RCC 7860 (cell line): ENCODE measurements at places on chromosomes 2 and 18.
A peak's percentile ranks its signal among the peaks of the same experiment; 100 is the strongest.

- no peak for DNase-seq
Measured at GRCh38 chr2:215917953-215918620, 95.3 kb downstream of the MREG start.

- no peak for DNase-seq
Measured at GRCh38 chr2:182605166-182605565, 110.9 kb upstream of the DNAJC10 start.

- DNase-seq = peak; percentile 100
Measured at GRCh38 chr2:113240915-113241911, 37.5 kb downstream of the PAX8 start.

- peak; percentile 28 for DNase-seq
Measured at GRCh38 chr2:1546023-1546591, 132.8 kb downstream of the TPO start.

- no peak for DNase-seq
Measured at GRCh38 chr18:8175501-8176061, 433.7 kb upstream of the RAB12 start.

DNA sequence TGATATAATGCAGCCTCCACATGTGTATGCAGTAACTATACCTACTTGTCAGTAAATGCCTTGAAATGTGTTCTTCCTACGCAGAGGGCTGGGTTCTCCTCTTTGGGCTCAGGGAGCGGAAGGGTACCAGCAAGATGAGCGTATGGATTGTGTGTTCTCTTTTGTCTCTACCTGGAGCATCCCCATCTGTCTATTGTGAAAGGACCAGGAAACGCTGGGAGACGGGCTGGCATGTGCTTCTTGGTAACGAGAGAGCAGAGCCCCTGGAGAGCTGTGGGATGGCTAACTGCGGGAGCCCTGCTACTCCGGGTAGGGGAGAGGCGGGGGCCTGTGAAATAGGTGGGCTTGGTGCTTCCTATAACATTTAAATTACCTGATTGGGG, 80.9 kb downstream of the BCL2 start:
- no peak for DNase-seq

DNA sequence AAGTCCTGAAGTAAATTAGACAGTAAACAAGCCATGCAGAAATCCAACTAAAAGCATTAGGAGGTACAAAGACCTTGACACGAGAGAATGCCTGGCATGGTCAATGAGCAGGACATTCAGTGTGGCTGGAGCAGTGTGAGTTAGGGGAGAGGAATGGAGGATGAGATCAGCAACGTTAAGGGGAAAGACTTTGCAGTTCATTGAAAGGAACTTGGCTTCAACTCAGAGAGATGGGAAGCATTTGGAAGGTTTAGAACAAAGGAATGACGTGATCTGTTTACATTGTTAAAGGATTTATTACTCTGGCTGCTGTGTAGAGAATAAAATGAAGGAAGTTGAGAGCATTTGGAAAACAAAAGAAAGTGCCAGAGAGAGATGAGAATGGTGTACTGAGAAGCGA, 621.3 kb downstream of the XIRP2 start:
- peak; percentile 84 for DNase-seq

GRCh38 chr2:61718965-61719364, 134.9 kb downstream of the FAM161A start:
- DNase-seq = no peak

GRCh38 chr2:77034445-77034844, 487.7 kb downstream of the LRRTM4 start:
- no peak for DNase-seq

GRCh38 chr2:112814278-112814677, 22.3 kb downstream of the IL1B start:
- DNase-seq = no peak

DNA sequence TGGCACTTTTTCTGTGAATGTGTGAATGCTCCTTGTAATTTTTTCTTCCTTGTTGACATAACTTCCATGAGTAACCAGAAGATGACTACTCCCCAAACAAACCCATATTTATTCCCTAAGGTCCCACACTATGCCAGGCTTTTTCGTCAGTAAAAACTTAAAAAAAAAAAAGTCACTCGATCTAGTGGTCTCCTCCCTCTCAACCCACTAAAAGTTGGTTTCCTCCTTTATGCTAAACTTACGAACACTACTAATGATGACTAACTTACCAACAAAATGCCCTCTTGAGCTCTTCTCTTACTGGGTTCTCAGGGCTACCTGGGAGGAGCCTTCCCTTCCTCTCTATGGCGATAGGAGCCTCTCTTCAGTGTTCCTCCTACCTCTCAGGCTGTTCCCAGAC, 18.2 kb downstream of the ACVR1 start:
- DNase-seq = peak; percentile 20

DNA sequence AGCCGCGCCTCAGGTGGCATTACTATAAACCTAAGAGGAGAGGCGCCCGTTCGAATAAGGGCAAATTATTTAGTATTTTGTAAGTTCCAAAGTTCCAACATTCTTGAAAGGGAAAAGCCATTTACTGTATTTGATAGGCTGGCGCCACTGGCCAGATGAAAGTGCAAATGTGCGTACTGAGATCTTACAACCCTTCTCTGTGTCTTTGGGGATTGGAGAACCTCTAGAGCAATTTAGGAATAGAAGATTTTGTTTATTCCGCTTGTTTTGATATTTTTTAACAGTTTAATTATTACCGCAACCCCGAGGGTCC, 467 bp upstream of the WDR35 start:
- no peak for DNase-seq

GRCh38 chr2:164620457-164620856, 825 bp downstream of the GRB14 start:
- no peak for DNase-seq

- DNase-seq = no peak
Measured at GRCh38 chr2:120206022-120206581, 17.1 kb downstream of the TMEM185B start.

DNA sequence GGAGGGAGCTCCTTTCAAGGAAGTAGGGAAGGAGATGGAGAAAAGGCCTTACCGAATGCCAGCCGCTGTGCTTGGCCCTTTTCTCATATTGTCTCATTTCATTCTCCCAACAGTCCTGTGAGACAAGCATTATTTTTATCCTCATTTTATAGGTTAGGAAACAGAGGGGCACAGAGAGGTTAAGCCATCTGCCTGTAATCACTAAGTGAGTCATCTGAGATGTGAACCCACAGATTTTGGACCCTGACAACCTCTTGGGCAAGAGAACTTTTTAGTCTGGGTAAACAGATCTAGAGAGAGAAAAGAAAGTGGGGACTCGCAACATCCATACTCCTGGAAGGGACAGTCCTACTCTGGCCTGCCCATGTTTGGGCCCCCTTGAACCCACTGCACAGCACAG, 91.7 kb upstream of the LCLAT1 start:
- no peak for DNase-seq

- DNase-seq = no peak
Measured at GRCh38 chr2:128233790-128234395, 84.8 kb downstream of the HS6ST1 start.

GRCh38 chr18:49178321-49178720, 227.6 kb upstream of the SMAD7 start:
- DNase-seq = no peak

DNA sequence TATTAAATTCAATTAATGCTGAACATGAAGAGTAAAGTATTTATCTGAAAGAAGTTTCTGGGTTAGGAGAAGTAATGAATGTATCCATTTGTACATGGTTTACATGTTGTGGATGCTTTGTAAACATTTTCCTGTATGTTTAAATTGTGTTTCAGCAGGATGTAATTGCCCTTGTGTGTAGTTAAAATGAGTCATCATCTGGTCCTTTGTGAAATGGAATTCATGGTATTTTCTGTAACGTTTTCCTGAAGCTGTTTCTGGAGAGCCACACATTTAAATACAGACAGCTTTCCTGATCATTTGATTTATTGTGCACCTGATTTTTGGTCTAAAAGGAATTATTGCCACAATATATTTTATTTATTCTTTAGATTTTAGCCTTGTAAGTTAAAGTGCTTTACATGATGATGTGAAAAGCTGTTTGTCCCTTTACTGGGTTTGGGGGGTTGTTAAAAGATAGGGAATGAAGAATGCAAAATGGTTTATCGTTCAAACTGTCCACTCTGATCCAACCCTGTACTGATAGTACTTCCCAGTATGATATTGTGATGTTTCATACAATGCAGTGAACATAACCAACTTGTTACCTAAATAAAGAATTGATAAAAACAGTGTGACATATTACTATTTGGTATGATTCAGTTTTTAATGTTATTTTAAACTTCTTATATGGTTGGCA, 41.7 kb upstream of the SLC3A1 start:
- DNase-seq = peak; percentile 71

DNA sequence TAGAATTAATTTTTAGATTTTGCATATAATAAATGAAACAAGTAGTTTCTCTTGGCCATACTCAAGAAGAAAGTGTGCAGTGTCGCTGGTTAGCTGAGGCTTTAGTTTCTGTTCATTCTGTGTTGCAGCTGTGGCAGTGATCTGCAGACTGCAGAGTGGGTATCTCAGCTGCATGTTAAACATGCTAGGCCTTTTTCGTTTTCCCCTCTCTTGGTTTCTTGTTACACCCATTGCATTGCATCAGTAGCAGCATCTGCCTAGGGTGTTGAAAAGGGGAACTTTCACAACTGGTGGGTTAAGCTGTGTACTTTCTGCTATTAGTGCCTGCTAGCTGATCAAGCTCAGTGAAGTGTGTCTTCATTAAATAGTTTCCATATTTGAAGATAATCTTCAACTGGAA, 51.3 kb downstream of the ACSL3 start:
- DNase-seq = no peak

DNA sequence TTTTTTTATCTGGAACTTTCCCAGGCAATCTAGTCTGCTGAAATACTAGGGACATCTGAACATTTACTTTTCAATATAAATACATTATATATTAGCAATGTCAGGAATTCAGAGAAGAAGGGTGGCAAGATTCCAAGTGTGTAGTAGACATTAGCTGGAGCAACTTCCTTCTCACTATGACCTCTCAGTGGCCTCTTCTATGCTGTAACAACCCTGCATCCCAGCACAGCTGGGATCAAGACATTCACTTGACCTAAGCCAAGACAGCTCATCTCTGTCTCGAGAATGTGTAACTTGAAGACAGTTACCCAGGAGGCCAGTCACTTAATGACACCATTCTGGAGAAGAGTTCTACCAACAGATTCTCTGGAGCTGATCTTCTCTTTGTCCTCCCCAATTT, 61.7 kb upstream of the RALBP1 start:
- peak; percentile 96 for DNase-seq

GRCh38 chr2:177651833-177652232, 259.3 kb downstream of the AGPS start:
- no peak for DNase-seq

DNA sequence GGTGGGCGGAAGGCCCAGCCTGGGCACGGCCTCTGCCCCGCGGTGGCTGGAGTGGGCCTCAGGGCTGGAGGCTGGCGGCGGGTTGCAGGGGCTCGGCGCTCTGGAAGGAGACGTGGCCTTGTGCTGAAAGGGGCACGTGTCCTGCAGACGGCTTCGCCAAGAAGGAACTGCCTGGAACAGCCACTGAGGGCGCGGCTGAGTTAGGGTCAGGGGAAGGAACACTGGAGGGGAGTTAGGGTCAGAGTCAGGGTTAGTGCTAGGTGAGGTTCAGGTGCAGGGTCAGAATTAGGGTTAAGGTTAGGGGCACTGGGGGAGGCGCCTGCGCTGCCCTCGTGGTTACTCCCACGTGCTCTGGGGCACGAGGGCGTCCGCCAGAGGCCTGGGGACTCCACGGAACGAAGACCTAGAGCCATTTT, 933 bp upstream of the ADNP2 start:
- DNase-seq = no peak

DNA sequence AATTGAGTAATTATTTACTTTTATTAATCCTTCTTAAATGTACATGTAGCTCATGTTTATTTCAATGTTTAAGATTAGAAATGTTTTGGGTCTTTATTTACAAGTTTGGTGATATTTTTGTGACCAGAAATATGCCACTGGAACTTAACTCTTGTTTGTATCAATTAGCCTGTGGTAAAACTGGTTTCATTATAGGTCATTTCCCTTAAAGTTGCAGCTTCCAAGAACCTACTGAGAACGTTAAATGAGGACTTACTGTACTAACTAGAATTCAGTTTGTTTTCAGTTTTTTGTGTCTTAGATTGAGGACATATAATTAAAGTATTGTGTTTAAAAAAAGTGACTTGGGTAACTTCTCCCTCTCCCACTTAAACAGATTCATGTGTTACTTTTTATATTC, 4.3 kb downstream of the TYW5 start:
- DNase-seq = no peak

- DNase-seq = no peak
Measured at GRCh38 chr2:172724724-172725123, 10.9 kb upstream of the RAPGEF4 start.

DNA sequence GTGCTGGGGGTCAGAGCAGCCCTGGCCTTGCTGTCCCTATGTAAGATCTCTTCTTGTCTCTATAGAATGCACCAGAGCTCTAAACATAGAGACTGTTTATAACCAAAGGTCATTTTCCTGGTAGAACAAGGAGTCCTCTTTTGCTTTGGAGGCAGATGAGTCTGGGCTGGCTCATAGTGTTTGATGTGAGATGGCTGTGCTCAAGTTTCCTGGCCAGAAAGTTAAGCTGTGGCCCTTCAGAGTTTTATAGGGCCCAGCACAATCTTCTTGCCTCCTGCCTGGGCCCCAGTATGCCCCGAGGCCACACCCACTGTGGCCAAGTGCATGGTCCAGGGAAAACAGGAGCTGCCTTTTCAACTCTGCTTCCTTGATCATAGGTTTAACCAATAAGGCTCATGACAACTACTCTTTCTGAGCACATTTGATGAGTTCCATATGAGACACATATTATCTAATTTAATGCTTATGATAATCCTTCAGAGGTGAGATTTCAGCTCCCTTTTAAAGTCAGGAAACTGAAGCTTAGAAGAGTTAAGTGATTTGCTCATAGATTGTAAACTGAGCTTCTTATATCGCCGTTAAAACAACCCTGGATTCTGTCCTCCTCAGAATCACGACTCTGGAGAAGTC, 66.3 kb downstream of the MYCN start:
- DNase-seq = no peak

GRCh38 chr18:44853430-44853829, 172.7 kb downstream of the SETBP1 start:
- DNase-seq = no peak

DNA sequence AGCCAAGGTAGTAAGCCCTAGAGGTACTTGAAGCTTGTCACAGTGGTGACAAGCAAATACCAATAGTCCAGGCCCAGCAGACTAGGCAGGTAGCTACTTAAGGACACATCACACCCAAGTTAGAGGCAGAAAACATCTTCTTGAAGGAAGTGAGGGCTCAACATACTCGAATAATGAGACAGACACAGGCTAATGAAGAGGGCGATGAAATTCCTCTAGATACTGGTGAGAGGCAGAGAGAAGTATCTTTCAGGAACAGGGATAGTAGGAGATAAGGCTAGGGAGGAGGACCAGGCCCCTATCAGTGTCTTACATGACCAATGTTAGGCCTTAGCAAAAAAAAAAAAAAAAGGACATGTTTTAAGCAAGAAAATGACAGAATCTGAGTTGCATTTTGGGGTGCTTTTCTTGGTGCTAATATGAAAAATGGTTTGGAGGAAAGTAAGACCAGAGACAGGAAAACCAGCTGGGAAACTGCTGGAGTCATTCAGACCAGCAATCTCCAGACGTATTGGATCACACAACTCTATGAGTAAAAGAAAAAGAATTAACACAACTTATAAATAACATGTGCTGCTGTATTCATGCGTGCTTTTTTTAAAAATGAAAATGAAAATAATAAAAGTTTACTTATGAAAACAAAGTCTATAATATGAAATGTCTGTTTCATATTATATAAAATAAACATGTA, 37.7 kb downstream of the COBLL1 start:
- DNase-seq = no peak
